Fibroblast of pulmonary artery (primary cell): ENCODE measurements at places on chromosomes 7 and 10.

DNA sequence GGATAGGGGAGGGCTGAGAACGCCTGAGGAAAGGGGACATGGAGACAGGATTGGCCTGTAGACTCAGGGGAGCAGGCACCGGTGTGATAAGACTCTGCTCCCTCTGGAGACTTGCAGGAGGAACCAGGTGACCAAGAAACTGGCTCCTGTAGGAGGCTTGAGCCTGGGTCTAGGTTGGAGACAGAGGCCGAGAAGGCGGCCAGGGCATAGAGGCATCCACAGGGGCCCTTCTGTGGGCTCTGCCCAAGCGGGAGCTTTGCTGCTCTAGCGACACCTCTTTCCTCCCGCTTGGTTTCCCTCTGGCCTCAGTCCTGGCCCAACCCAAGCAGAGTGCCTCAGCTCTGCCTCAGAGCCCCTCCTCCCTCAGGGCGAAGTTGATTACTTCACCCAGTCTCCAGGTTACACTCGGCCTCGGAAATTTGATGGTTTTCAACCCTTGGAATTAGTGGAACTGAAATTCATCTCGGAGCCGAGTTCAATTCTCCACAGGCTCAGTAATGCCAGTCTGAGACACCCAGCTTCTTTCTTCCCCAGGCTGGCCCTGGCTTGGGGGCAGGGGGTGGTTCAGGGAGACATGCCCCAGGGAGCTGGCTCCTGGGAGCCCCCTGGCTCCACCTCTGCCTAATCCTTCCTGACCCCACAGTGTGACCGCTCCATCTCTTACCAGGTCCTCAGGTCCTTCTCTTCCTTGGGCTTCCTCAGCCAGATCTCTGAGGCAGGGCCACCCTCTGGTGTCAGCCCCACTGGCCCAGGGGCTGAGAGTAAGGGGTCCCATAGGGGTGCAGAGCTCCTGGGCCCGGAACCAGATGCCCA, 60.4 kb downstream of the PAX2 start:
- DNase-seq: no peak

DNA sequence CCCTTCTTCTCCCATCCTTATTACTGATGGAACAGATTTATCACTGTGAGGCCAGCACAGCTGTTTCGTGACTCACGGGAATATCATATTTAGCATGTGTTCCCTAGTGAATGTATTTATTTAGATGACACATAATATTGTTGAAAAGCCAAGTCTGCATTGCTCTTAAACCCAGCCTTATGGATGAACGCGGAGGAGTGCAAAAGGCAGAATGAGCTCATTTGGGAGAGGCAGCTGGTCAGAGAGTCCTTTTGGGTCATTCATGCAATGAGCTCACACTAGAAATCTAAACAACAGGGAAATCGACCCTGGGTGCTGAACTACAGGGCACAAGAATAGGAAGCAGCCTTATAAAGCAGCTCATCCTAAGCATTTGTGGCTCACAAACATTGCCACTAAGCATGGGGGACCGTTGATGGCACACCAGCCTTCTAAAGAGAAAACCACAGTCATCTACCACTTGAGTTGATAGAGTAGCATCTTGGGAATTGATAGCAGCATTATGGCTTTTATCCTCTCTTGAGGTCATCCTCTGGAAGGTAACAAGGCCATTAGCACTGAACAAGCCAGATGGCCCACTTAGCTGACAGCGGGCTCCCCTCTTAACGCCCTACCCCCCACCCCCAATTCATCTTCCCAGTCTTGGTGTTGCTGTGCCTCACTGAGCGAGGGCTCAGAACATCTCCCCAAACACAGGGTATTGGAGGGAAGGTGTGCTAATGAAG, 32.9 kb upstream of the SDK1 start:
- DNase-seq: peak; percentile 95

DNA sequence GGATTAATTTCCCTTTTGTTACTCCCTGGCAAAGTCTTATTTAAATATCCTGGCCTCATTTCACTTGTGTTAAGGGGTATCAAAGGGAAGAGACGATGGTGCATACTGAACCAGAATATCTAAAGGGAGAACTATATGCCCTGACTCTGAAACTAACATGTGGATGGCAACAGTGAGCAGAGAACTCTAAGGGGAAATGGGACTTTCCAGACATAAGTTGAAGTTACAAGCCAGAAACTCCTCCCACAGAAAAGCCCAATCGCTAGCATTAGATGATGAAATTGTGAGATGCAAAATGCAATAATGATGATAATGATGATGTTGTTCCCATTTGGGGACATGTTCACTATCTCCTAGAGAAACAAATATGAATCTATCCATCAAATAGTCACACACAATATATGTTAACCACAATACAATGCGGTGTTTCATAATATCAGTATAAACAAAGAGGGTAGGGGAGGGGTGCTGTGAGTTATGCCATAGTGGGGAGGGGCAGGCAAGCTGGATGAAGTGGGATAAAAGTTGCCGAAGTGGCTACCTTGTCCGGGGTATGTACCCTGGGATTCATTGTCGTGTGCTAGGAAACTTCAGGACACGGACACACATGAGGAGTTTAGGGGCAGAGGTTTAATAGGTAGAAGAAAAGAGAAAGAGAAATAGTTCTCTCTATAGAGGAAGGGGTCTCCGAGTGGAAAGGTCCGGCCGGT, 37.1 kb downstream of the TMEM229A start:
- peak; percentile 10 for DNase-seq

DNA sequence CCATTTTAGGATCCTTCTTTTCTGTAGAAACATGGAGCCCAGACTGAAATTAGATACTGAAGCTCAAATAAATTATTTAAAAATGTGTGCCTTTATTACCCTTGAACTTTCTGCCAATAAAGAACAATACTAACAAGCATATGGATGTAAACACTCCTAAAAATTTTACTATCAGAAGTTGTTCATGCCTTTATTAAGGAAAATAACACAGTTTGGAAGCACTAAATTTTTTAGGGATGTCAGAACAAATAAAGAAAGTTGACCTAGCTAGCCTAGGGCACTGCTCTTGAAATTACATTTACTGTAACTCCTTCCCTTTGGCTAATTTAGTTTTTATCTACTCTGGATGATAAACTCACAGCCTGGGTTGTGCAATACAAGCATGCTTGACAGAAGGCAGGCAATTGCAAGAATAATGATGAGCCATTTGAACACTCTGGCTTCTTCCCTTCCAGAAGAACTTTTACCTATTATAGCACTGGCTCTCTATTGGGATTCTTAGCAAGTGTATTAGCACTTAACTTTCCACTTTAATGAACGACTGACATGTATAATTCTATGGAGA, 351.7 kb upstream of the C7orf33 start:
- peak; percentile 10 for DNase-seq

- no peak for DNase-seq
Measured at GRCh38 chr10:79063661-79064492, 4.9 kb upstream of the ZMIZ1 start.

DNA sequence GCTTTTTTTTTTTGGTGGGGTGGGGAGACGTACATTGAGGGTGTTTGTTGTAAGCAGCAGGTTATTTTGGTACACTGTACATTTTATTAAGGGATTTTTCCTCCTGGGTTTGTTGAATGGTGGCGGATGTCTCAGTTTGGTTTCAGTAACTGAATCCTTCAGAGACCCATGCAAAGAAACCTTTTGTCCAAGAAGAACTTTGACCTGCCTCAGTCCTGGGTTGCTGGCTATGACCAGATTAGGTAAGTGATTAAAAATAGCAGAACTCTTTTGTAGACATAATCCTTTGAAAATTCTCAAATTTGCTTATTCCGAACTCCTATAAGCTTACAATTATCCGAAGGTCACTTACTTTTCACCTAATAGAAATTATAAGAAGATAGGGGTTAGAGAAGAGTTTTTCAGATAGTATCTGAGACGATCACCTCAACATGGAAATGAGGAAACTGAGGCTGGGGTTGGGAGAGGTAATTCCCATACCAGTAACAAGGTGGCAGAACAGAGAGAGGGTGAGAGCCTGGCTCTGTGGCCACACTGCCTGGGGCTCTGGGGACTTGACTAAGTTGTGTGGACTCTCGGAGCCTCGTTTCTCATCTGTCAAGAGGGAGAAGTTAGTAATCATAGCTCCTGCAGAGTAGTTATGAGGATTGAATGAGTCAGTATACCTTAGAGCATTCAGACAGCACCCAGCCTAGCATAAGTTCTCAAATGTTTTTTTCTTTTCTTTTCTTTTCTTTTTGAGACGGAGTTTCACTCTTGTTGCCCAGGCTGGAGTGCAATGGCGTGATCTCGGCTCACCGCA, 87.4 kb downstream of the CCNY start:
- peak; percentile 37 for DNase-seq

DNA sequence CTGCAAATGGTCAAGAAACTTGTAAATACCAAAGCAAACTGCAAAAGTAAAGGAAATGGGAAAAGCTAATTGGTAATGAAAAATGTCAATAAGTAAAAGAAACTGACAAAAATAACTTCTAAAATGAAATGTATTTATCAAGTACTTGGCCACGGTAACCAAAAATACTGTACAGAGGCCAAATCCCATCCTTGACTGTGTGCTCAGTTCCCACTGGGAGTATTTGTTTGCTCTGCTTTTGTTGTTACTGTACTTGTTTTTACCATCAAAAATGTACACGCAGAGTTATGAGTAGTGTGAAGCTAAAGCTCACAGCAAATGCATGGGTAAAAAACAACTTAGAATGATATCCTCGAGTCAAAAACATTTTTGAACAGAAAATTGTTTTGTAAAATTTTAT, 31.1 kb downstream of the ENKUR start:
- no peak for DNase-seq

GRCh38 chr10:8325024-8325980, 270.8 kb downstream of the GATA3 start:
- no peak for DNase-seq

DNA sequence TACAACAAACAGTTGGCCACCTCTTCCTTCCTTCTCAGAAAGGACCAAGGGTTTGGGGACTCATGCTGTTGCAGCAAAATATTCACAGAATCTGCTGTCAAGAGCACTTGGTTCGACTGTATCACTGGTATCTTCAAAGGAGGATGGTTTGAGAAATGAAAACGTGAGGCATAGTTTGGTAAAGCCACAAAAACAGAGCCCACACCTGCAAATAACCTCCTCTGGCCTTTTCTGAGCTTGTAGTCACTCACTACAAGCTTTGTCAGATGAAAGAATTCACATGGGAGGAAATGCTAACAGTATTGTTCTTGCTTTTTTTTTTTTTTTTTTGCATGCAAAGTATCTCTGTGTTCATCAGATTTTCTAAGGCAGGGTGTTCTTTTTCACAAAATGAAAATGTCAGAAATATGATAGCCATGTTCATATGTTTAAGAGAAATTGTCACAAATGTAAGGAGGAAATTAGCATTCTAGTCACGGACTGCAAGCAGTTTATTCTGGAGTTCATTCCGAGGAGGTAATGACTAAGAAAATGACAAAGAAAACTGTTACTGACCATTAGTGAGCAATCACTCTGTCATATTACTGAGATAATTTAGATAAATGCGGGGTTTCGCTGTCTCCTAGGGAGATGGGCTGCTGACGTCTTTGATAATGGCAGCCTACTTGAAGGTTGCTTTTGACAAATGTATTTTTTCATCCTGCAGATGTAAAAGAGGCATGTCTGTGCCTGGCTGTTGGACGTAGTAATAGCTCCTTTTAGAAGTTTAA, 117.8 kb upstream of the MYO3A start:
- no peak for DNase-seq

- DNase-seq: peak; percentile 46
Measured at GRCh38 chr7:41887416-41887815, 184.5 kb upstream of the INHBA start.

DNA sequence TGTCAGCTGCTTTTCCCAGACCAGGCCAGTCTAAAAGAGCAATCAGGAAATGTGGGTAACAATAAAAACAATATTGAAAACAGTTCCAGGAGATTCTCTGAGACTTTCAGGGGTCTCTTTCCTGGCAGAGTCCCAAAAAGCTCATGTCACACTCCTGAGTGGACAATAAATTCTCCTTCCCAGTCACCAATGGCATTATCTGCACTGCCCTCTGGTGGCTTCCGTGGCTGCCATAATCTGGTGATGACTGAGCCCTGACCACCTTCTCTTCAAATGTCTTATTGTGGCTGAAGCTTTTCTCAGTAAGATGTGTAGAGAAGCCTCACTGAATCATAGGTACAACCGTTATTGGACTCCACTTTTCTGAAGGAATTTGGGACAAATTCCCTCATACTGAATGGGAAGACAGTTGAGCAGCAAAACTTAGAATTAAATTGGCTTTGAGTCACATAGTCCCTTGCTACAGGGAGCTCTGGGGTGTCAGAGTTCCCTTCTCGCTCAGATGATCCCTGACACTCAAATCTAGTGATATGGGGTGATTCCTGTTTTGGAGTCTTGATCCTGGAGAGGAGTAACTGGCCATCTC, 24.4 kb upstream of the ASAH2 start:
- peak; percentile 31 for DNase-seq

- no peak for DNase-seq
Measured at GRCh38 chr7:24617957-24618616, 44.8 kb downstream of the PALS2 start.

DNA sequence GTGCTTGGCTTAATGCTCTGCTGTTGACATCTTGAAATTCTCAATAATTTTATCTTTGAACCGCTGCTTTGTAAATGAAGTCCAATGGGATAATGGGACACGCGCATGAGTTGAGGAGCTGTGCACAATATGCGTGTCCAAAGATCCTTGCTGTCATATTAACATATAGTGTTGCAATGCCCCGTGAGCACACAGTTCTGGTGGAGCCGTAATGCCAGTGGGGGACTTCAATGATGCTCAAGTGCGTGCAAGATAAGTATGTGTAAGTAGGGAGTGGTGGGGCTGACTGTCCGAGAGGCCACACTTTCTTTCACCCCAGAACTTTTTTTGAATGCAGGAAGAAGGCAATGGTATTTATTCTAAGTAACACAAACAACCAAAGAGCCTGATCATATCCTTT, 77.4 kb upstream of the HPS1 start:
- no peak for DNase-seq

DNA sequence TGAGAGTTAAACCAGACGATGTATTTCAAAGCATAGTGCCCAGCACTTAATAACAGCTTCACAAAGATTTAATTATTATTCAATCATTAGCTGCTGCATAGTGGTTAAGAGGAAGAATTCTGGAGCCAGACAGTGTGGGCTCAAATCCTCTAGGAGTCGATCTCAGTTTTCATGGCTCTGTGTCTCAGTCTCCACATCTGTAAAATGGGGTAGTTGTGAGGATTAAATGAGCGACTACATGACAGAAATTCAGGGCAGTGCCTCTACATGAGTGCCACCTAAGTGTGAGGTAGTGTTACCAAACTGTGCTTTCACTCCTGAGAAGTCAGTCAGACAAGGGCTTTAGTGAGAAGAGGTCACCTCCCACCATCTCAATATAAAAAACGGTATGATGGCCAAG, 81.7 kb upstream of the FGFR2 start:
- DNase-seq: no peak

- DNase-seq: peak; percentile 24
Measured at GRCh38 chr7:142866361-142867096, 11.7 kb downstream of the EPHB6 start.

- DNase-seq: no peak
Measured at GRCh38 chr10:114631090-114631665, 26.9 kb downstream of the ABLIM1 start.

- peak; percentile 53 for DNase-seq
Measured at GRCh38 chr10:71693377-71693776, 26.2 kb downstream of the C10orf105 start.
